ENCODE measurements at places on chromosomes 5 and 9.

DNA sequence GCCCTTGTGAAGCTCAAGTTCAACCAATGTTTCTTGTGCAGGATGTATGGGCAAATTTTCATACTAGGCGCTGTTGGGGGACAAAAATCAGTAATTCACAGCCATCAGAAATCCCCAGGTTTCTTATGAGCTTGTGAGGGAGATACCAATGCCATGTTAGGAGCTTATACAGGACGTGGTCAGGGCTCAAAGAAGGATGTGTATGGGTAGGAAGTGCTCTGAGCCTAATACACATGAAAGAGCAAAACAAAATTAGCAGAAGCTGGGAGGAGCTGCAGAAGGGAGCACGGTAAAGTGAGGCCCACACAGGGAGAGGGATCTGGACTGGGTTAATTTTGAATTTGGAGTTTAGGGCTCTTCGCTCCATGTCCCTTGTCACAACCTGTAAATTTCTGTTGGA is 114.6 kb upstream of the MAP3K1 start:
- DNase-seq, result no peak

DNA sequence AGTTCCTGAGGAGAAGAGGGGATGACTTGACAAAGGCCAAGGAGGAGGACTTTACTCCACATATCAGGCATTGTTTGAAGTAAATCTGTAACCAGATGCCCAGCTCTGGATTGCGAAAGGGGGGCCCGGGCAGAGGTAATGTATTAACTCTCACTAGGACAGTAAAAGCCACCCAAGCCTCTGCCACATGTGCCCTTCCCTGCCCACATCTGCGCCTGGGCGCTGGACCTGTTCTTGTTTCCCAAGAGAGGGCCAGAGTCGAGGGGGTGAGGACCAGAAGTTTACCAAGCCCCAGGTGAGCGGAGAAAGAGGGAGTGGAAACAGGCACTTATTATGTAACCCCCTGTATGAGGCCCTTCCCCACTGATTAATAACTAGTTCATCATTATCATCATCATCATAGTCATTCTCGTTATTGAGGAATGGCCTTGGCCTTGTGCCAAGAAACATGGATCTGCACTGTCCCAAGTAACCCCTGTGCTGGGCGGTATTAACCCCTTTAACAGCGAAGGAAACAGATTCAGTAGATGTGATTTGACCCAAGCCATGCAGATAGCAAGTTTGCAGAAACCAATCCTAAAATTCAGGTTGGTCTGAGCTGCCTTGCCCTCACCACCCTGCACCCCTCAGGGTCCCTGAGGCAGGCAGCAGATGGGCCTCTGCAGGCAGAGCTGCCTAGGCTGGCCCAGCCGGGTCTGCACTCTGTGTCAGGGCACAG is at the start of gene SLC23A1:
Gene SLC23A1, minus strand, starts transcription at position 23 of the 718 bp plus-strand sequence. CDS start 44 bp downstream, outside the sequence.
- DNase-seq, result peak; percentile 69

- DNase-seq, result no peak
These were observed 107.3 kb upstream of the SPIN1 start for GRCh38 chr9:88280816-88281382.

DNA sequence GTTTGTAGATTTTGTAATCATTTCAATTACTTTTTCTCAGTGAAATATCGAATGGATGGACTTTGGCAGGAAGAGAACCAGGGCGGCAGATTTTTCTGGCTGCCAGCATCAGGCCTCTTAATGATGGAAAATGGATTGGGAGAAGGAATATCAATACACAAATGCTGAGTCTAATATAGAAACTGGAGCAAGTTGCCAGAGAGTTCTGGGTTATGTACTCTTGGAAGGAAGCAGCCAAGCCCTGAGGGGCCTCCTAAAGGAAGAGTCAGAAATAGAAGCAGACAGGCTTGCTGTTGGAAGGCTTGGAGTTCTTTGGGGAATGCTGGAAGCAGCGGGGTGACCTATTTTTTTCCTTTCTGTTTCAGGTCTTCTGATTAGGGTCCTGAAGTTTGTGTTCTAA is 428.6 kb downstream of the DMAC1 start:
- no peak for DNase-seq

DNA sequence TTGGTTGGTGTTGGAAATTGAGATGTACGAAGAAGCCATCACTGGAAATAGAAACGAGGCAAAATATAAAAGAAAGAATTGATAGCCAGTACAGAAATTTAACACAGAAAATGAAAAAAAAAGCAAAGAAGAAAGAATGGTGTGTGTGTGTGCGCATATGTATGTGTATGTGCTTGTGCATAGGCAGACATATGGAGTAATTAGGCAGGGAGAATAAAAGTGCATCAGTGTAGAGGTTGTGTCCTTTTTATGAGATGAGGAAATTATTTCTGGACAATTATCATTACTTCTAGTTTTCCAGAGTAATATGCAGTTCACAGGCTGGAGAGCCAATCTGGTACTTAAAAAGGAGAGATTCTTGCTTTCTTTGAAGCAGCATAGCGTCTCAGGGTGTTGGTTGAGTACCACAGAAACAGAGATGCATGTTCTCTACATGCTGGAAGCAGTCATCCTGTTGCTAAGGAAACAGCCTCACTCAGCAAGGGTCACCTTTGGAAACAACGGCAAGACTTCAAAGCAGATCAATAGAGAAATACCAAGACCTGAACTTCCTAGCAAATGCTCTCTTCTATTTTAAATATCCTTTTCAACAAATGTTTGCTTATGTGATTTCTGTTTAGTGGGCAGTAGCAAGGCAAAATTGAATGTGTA is 172.7 kb downstream of the TAF11L14 start:
- no peak for DNase-seq

DNA sequence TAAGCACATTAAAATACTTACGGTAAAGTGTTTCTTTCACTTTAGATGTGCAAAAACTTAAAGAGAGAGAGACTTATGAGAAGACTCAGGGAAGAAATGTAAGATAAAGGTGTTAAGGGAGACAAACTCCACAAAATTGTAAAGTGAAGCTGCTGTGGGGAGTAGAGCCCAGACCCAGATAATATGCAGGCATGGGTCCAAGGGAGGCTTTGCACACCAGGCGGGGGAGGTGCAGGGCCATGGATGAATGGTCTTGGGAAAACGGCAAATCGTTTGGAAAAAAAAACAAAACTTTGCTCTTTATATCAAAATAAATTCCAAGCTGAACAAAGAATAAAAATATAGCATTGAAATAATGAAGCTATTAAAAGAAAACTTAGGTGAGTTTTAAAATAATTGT is 9.1 kb downstream of the SYK start:
- DNase-seq, result no peak

DNA sequence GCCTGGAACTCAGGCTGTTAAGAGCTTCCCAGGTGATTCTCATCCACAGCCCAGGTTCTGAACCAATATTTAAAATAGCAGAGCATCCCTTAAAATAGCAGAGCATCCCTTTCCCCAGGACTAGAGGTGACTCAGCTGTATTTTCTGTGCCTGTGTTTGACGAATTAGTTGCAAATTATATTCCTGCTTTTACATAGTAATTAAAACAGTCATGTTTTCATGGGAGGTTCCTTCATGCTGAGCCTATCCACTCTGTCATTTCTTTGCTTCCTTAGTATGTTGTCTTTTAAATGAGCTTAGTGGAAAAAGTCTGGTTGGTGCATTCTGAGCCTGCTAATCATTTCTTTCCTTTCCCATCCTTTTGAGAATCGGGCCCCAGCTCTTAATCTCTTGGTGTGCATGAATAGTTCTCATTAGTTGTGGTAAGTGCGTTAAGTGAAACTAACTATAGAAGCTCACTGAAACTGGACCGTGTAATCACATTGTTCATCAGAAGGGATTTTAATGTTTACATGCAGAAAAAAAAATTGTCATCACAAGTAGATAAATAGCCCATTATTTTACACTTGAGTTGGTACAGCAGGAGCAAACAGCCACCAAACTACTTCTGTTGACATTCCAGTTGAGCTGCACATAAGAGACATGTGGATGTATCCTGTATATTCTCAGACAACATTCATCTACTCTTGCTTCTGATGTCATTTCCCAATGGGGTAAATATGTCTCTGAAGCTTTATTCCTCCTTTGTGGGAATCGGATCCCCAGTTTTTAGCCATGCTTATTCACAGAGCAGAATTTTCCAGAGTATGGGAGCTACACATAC is 596.9 kb upstream of the WWC1 start:
- no peak for DNase-seq

GRCh38 chr9:128972956-128973355 is 25.5 kb downstream of the NUP188 start:
- DNase-seq, result peak; percentile 35

DNA sequence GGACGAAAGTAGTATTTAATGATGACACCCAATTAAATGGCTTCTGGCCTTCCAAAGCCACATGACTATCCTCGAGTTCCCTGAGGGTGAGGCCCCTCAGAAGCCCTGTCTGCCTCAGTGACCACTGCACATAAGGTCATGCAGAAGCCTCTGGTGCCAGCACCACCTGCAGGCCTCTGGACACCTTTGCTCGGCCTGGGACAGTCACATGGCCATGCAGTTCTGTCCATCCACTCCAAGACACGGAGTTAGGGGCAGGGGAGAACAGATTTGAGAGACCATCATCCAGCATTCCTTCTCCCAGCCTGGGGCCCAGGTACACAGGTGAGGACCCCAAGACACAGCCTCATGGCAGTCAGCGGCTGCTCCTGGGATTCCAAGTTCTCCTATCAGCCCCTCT is 145.0 kb downstream of the ROR2 start:
- no peak for DNase-seq

- DNase-seq, result no peak
These were observed 14.3 kb upstream of the OLFM1 start for GRCh38 chr9:135073081-135073740.

GRCh38 chr9:106482733-106483132 is 380.2 kb upstream of the ZNF462 start:
- DNase-seq, result no peak

- DNase-seq, result no peak
These were observed 142.9 kb downstream of the DMAC1 start for GRCh38 chr9:7656636-7657035.

DNA sequence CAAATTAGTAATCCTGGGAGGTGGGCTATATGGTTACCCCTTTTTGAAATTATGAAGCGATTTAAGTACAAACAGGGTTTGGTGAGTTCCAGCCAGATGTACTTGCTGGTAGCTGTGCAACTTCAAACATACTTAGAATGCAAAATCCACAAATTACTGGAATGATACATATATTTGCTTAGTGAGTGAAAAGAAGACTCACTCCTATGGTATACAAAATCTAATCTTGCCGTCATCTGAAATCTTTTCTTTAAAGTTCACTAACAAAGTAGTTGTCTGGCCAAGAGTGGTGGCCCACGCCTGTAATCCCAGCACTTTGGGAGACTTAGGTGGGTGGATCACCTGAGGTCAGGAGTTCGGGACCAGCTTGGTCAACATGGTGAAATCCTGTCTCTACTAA is 64.9 kb upstream of the TJP2 start:
- DNase-seq, result no peak

DNA sequence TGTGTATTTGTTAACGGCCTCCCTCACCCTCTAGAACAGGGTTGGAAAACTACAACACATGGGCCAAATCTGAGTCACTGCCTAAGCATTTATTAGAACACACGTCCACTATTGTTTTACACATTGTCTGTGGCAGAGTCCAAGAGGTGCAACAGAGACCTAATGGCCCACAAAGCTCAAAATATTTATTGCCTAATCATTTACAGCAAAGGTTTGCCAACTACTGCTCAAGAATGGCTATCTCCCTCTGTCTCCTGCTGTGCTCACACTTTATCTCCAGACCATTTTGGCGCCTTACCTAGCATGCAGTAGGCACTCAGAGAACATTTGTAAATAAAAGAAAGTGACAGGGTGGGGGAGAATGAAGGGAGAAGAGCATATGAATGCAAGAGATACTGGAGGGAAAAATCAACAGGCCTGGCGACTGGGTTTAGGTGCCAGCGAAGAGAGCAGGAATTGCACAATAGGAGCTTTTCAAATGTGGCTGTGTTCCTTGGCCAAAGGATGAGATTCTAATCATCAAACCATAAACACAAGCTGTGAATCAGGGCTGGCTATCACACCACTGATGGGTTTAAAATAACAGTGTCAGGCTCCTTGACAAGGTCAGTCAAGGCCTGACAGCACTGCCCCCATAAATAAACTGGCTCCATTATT is 80.3 kb downstream of the EPB41L4A start:
- DNase-seq, result peak; percentile 50

DNA sequence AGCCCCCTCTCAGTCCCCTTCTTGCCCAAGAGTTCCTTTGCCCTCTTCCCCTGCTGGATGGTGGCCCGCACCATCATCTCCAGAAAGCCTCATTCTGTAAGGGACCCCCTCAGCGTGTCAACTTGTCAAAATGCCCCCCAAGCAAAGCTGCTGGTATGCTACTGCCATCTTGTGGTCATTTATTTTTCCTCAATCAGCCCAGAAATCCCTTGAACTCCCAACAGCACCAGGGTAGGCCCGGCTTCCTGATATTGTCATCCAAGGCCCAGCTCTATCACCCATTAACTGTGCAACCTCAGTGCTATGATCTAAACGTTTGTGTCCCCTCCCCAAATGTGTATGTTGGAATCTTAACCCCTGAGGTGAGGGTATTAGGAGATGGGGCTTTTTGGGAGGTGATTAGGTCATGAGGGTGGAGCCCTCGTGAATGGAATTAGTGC is 53.2 kb upstream of the FBXW11 start:
- DNase-seq, result peak; percentile 7

- DNase-seq, result no peak
These were observed 1499.0 kb downstream of the EFNA5 start for GRCh38 chr5:106171708-106172107.

- DNase-seq, result no peak
These were observed 1652.4 kb upstream of the ACO1 start for GRCh38 chr9:30732060-30732459.

- peak; percentile 40 for DNase-seq
These were observed 140.4 kb downstream of the ESM1 start for GRCh38 chr5:54844905-54845566.

DNA sequence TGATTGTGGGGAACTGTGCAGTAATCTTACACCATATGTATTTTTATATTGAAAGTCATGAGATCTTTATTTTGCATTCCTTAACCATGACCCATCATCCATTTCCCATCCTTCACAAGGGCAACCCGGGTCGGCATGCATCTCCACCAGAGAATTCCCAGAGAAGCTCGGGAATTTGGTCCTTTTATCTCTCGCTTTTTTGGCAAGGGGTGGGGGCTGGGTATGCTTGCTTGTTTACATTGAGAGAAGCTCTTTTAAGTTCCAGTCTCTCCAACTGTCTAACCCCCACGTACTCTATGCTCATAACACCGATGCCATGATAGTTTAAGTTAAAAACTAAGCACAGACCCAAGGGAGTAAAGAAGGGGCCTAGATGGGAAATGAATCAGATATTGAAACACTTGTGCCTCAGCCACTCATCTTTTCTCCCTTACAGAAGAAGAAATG is 109.9 kb upstream of the NFIB start:
- no peak for DNase-seq
